Mesenchymal stem cell (in vitro differentiated cells and primary cell): ENCODE measurements at places on chromosomes 4 and X.

- no peak for DNase-seq
Observed at GRCh38 chr4:87118421-87118820, 102.0 kb downstream of the KLHL8 start.

DNA sequence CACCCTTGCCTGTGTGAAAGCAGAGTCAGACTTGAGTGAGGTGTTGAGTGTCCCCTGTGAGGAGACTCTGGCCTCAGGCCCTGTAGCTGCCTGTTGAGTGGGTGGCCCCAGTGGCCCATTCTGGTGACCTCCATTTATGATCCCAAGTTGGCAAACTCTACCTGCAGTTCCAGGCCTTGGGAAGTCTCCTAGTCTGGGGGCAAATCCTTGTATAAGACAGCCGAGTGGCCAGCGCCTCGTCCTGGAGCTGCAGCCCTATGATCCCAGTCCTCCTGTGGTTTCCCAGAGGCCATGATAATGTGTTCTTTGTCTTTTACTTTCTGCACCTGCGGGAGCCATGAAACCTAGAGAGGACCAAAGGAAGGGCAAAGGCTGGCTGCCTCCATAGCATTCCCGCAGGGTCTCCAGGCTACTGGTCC is 58.7 kb downstream of the NBDY start:
- DNase-seq, result no peak

- DNase-seq, result no peak
Observed at GRCh38 chr4:98470831-98471230, 187.6 kb downstream of the TSPAN5 start.

GRCh38 chr4:13986548-13986947 is 359.0 kb upstream of the BOD1L1 start:
- DNase-seq, result no peak

- DNase-seq, result no peak
Observed at GRCh38 chrX:40550066-40550465, 30.7 kb upstream of the ATP6AP2 start.

GRCh38 chrX:44245733-44246132 is 97.7 kb downstream of the EFHC2 start:
- DNase-seq, result no peak

DNA sequence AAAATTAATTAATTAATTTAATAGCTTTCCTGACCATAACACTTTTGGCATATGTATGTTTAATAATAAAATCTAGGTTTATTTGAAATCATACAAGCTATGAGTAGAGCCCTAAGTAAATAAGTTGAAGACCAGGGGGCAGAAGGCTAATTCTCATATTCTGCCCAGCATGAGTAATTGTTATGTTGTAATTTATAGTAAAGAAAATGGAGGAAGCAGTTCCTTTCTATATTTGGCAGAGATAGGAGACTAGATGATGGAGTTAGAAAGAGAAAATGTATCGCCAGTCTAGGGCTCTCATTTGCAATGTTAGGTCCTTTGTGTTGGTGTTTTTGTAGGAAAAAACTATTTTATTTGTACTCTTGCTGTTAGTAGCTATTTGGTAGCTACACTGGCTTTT is 89.1 kb downstream of the FNIP2 start:
- no peak for DNase-seq

- no peak for DNase-seq
Observed at GRCh38 chr4:100881283-100881682, 363.5 kb upstream of the EMCN start.

- no peak for DNase-seq
Observed at GRCh38 chr4:16991450-16991849, 93.0 kb upstream of the LDB2 start.

GRCh38 chrX:78934866-78935265 is 10.3 kb upstream of the P2RY10 start:
- no peak for DNase-seq

GRCh38 chrX:106581856-106582255 is 29.9 kb upstream of the RADX start:
- no peak for DNase-seq

- peak; percentile 36 for DNase-seq
Observed at GRCh38 chrX:71301195-71301924, at the start of gene ITGB1BP2. TSS of gene ITGB1BP2 (plus strand) at chrX:71301750. CDS start at chrX:71301807, 57 bp downstream.

- no peak for DNase-seq
Observed at GRCh38 chr4:175054980-175055379, 136.8 kb downstream of the ADAM29 start.

DNA sequence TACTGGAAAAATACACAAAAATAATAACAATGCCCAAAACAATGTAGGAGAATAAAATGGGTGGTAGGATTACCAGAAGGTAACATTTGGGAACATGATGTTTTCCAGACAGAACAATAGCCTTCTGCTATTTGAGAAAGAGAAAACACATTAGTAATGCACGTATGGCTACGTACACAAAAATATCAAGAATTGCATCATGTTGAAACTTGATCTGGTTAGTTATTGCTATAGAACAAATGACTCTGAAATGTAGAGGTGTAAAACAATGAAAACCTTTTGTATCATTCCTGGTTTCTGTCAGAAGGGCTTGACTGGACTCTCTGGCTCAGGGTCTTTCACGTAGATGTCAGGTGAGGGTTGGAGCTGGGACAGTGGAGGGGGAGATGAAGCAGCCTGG is 1040.0 kb downstream of the FAT4 start:
- DNase-seq, result no peak
